ENCODE measurements at places on chromosomes 1 and 21.

GRCh38 chr1:226095286-226095685 is 32.8 kb downstream of the H3-3A start:
- no peak for DNase-seq

GRCh38 chr21:36806103-36806502 is 107.2 kb downstream of the SIM2 start:
- DNase-seq = no peak

DNA sequence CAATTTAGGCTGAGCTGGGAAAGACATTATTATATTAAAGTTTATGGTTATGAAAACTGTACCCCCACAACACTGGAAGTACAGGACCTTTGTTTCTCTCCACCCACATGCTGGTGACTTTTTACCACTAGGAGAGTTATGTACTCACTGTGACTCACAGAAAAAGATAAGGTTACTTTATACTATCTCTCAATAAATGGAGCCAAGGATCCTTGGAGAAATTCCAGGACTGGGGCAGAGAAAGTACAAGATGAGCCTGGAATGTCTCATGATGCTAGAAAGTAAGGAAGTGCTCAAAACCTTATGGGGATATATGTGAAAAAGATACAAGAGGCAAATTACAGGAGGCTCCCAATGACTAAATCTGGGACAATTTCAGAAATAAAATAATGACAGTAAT is 63.9 kb upstream of the C1orf105 start:
- DNase-seq = no peak

DNA sequence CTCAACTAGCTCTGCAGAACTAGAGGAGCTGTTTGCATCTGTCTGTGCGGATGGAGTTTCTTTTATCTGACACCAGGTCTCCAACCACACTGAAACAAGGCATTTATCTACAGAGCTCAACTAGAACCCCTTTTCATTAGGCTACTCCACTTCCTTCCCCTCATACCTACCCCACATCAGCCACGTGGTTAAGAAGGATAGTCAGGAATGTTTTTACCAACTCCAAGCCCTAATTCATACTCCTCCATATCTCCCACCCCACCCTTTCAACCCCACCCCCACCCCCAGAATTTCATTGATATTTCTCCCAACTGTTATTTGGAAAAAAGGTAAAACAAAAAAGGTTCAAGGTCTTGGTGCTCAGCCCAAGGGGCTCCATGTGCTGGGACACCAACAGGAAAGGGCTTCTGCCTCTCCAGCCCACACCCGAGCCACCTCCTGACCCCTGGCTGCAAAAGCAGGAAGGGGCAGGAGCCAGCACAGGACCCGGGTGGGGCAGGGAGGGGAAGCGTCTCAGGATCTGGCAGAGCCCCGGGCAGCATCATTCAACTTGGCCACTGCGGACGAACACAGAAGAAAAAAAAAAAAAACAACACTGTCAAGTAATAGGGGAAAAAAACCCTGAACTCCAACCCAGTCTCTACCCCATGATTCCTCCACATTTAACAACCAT is 7.0 kb downstream of the ENSA start:
- DNase-seq = no peak

GRCh38 chr1:206065547-206066145 is 12.7 kb downstream of the RHEX start:
- DNase-seq = no peak

All from stimulated activated CD8-positive, alpha-beta memory T cell treated with anti-CD3 and anti-CD28 coated beads, Interleukin-4, amount 100 ng/mL, for 1 hour (primary cell).